KBM-7 (cell line): ENCODE measurements at places on chromosomes 5 and 9.

DNA sequence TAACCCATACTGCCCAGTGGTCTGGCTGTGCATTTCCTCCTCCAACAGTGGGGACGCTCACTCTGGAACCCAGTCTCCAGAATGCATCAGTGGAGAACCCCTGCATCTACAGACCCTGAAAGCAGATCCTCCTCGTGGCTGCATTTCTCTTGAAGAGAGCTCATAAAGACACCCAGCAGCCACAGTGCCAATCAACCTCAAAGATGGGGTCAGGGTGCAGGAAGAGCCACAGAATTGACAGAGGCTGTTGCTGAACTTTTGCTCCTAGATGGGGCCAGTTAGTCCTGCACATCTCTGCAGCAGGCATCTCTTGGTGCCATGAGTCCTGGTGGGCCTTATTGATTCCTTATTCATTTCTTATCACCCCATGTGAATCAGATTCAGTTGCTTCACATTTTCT is 39.6 kb downstream of the ADRB2 start:
- DNase-seq: no peak

GRCh38 chr5:179680780-179681401 is at the start of gene CBY3:
Gene CBY3, minus strand, starts transcription at chr5:179681034. Its CDS starts 116 bp downstream, at chr5:179680918.
- no peak for DNase-seq

DNA sequence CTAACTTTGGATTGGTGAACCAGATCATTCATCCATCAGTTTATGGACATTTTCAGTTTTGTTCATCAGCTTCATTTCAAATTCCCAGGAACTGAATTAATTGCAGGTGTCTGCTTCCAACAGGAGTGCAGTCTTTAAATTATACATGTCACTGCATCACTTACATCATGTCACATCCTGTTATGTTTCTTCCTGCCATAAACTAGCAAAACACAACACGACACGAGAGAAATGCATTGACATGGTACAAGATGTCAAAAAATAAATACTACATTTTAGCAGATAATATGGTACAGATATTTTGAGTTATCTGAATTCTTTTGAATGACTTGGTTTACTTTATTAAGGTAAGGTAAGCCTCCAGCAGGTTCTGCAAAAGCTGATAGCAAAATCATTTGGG is 415.5 kb downstream of the NR2F1-AS1 start:
- no peak for DNase-seq

- DNase-seq: no peak
Measured at GRCh38 chr5:759111-759751, 25.3 kb downstream of the ZDHHC11B start.

- no peak for DNase-seq
Measured at GRCh38 chr5:932628-933250, 40.1 kb downstream of the TRIP13 start.

DNA sequence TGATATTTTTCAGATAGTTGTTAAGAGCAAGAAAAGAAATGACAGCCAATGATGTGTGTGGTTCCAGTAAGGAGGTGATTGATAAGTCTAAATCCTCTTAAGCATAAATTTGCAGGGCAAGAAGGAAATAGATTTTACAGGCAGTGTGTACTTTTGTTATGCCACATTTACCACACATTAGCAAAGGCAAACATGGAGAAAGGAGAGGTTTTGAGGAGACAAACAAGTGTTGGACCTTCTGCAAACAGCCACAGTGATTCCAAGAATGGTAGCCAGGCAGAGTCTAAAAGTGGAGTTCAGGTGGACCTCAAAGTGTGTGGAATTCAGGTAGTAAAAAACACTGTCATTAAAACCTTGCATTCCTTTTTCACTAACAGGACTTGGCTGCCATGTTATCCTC is 295.9 kb upstream of the ITGA1 start:
- DNase-seq: no peak

DNA sequence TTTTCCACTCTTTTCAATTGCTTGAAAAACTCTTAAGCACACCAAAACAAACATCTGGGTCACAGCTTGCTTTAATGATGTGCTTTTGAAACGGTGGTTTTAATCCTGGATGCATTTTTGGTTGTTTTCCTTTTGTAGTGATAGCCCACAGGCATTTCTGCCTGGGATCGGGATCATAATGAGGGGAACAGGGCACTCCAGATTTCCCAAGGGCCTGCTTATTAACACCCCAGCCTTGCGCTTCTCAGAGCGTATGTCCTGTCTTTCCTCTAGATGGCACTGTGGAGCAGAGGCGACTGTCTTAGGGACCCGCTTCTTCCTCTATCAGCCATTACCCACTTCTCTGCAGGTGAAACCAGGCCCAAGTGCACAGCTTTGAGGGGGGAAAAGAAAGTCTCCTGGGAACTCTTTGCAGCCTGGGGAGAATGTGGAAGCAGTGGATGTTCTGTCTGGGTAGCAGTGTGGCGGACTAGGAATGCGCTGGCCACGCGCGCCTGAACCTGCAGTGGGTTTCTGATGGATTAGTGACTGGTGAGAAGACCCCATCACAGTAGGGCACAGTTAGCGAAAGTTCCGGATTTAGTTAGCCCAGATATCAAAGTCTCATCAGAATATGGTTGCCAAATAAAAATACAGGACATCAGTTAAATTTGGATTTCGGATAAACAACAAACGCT is 190.1 kb downstream of the GNA14 start:
- peak; percentile 75 for DNase-seq

DNA sequence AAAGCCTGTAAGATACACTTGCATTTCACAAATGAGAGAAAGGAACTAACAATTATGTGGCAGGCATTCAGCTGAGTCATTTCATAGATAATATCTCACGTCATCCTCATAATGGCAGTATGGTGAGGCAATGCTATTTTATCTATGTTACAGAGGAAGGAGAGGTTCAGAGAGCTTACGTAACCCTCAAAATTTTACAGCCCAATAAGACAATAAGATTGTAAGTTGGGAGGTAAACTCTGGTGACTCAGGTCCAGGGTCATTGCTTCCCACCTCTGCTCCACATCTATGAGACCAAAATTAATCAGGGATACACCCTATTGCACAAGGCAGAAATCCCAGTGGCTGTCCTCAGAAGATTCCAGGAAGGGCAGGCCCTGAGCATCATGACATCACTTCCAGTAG is 309.7 kb downstream of the NSG2 start:
- DNase-seq: no peak
